Caki2 (cell line): ENCODE measurements at places on chromosomes 1 and 21.
A peak's percentile ranks its signal among the peaks of the same experiment; 100 is the strongest.

GRCh38 chr1:164240081-164240480 is 318.9 kb upstream of the PBX1 start:
- no peak for DNase-seq

DNA sequence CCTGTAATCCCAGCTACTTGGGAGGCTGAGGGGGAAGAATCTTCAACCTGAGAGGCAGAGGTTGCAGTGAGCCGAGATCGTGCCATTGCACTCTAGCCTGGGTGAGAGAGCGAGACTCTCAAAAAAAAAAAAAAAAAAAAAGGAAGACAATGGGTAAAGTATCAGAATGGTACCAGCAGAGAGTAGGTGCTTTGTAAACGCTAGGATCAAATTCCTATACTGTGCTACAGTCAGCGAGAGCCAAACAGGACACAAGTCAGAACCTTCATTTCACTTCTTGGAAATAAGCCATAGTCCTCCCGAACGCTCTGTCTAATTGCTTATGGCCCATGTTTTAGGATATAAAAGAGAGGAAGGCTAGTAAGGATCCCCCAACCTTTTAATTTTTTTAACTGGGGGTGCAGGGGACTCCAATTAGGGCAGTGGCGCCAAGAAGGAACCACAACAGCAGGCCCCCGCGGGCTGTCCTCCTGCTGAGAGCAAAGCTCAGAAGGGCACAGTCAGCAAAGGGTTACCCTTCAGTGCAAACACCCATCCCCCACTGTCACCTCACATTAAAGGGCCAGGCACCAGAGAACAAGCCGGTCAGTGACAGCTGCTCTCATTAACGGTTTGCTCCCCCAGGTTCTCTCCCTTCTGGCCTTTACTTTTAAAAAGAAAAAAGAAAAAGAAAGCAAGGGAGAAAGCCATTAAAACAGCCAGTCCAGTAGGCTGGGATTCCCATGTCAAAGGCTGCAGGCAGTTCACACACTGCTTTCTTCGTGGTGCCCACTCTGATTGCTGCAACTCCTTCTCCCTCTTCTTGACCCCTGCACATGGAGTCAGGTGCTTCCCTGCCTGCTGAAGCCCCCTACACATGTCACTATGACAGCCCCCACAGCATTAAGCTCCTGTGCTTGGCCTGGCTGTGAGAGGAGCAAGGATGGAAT is 69.4 kb downstream of the PLPP3 start:
- DNase-seq, result no peak

- DNase-seq, result no peak
Observed at GRCh38 chr1:73644198-73644597, 553.8 kb downstream of the LRRIQ3 start.

DNA sequence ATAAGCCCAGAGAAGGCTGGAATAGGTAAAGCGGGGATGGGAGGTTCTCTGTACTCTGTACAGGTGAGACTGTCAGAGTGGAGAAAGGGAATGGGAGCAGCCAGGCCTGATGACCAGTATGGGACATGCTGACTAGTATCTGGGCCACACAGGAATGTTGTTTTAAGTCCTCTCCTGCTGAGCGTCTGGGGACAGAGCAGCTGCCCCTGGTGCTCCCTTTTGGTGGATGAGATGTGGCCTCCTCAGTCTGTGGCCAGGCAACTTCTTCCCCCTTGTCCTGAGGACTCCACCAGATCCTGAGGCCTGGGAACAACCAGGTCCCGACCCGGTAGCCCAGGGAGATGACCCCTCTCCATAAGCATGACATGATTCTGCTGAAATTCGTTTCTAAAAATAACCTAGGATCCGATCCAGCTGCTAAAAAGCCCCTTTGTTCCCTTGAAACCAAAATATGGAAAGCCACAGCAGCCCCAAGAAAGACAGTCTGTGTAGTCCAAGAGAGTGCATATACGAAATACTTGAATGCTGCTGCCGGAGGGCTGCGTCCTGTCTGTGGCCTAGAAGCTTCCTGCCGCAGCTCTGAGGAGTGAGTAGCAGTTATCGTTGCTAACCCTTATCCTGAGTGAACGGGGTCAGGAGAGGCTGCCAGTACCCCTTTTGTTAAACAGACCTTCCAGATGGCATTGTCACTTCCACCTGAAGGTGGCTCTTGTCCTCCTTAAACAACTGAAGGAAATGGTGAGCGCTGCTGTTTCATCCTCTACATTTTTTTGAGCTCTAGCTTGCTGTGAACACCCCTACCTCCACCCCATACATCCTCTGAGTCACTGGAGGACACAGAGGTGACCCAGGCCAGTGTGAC is 47.1 kb downstream of the ATP2B4 start:
- peak; percentile 90 for DNase-seq

DNA sequence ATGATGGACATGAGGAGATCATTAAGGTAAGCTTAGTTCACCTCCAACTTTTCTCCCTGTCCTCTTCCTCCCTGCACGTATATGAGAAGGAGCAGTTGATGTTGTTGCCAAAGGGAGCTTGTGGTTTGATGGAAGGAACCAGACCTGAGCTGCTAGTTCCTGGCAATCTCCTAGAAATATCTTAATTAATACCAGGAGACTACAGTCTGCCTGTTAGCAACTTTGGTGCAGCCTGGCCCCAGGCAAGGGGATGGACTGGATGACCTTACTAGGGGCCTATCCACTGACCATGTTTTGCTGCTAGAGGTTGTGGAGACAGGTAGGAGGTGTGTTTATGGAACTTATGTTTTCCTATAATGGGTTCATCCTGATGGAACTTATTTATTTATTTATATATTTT is 22.6 kb downstream of the TUFT1 start:
- DNase-seq, result no peak

- DNase-seq, result no peak
Observed at GRCh38 chr1:183361081-183361480, 57.1 kb downstream of the NMNAT2 start.

- no peak for DNase-seq
Observed at GRCh38 chr1:170804879-170805278, 130.5 kb upstream of the MROH9 start.

- DNase-seq, result peak; percentile 54
Observed at GRCh38 chr1:24745711-24746413, 615 bp downstream of the CLIC4 start.

- no peak for DNase-seq
Observed at GRCh38 chr1:44346878-44347277, 8.2 kb downstream of the ERI3 start.

- DNase-seq, result no peak
Observed at GRCh38 chr1:185533596-185533995, 200.6 kb upstream of the HMCN1 start.
